Activated CD8-positive, alpha-beta memory T cell treated with anti-CD3 and anti-CD28 coated beads for 1 hour (primary cell): ENCODE measurements at places on chromosomes 6 and 20.

DNA sequence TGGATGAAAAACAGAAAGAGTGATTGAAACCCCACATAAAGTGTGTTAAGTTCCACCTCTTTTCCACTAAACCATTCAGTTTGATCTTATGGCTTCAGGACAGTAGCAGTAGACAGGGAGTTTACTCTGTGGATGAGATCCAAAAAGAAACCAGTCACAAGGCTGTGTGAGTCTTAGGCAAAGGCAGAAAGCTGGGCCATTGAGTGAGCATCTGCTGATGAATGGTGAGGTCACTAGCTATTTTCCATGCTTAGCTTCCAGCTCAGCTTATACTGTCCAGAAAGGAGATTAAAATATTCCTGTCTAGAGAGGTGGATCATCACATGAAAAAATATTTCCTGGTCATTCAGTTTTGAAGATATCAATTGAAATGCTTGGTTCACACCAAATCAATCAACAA, 1643.9 kb downstream of the HACE1 start:
- no peak for DNase-seq

- DNase-seq: no peak
These were observed 10.3 kb upstream of the BLCAP start for GRCh38 chr20:37538003-37538402.

DNA sequence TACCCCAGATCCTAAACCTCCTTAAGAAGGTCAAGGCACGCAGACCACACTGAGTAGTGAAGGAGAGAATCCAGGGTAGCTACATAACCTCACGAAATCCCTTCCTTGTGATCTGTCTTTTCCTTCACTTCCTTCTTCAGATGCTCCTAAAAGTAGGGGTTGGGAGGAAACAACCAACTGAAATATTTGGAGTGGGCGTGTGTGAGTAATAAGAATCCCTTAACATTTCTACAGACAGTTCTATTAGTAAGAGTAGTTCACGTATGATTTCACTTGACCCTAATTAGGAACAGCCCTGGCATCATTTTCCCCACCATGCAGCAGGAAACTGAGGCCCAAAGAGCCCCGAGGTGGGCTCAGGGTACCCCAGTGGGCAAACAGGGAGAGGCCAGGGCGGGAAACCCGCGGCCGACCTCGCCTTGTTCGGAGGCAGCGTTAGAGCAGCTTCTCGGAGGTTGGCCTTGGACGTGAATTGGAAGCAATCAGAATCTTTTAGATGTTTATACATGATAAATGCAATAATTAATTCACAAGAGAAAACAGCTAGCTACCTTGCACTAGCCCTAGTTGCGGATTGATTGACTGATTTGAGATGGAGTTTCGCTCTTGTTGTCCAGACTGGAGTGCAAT, 859 bp upstream of the RAE1 start:
- no peak for DNase-seq

DNA sequence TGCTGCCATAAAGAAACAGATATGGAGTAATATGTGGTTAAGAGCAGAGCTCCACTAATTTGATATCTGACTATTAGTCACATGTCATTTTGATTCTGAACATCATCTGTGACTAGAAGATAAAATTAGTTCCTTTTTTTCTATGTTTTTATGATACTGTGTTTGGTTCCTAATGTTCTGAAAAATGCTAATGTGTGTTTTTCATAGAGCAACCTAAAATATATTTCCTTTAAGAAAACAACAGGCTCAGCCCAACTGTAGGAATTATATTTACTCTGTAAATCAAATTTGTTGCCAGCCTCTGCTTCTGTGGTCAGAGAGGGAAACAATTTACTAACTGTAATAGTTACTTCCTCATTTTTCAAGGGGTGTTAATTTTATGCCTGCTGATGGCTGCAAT, 33.3 kb upstream of the TXLNB start:
- DNase-seq: no peak

GRCh38 chr6:132298344-132298949, 102.8 kb downstream of the MOXD1 start:
- no peak for DNase-seq

DNA sequence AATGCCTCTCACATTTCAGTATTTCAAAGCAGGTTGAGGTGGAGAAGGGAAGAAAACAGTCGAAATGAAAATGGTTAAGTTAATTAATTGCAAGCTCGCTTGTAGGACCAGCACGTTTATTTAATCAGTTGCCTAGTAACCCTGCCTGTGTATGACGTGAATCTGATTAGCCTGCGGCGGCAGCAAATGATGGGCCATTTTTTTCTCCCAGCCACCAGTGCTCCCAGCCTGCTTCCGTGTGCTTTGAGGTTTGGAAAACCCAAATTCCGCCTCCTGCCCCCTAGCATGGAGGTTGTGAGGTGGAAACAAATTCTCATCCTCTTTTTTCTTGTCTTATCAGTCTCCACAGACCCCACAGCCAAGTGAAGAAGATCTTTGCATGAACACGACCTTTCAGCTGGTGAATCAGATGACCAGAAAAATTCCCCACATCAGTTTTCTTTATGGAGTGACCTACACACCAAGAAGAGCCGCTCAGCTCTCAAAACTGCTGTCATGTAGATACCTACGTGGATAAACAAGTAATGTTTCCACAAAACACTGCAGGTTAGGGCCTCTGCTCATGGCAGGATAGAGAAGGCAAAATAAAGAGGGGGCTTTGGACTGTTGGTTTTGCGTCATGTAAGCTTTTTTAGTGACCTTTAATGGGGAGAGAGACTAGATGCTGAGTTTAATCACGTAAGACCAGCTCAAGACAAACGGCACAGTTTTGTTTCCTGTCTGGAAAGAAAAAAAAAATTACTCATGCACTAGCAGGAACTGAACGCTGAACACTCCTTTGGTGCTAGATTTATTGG, 572.9 kb upstream of the NOX3 start:
- DNase-seq: no peak

- no peak for DNase-seq
These were observed 932.7 kb downstream of the TFAP2A start for GRCh38 chr6:9482030-9482738.

DNA sequence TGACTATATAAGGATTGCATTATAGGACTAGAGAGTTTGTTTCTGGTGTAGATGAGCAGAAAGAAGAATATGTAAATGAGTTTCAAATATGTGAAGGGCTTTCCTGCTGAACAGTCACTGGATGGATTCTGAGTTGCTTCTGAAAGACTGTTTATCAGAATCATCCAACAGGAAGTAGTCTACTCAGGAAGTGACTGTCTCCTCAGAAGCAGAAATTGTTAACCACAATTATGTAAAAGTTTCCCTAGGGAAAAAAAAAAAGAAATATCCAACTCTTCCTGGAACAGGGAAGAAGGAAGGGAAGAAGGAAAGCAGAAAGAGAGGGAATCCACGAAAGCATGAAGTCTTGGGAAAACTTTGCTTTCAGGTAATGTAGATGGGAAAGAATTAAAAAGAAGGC, 138.9 kb downstream of the TENT5A start:
- no peak for DNase-seq

DNA sequence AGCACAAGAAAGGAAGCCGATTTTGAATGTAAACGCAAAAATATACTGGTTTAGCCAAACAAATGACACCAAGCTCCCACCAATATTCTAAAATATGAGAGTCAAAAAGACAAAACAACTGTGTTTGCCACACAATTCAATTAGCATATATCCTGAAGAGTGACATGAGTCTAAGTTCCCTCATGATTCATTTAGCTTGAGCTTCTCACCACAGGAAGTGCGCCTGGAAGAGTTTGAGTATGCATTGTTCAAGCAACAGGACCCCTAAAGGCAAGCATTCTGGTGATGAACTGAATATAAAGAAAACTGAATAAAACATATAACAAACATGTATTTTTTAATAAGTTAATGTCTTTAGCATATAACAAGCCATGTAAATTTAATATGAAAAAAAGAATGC, 115.2 kb upstream of the RUNX2 start:
- no peak for DNase-seq

DNA sequence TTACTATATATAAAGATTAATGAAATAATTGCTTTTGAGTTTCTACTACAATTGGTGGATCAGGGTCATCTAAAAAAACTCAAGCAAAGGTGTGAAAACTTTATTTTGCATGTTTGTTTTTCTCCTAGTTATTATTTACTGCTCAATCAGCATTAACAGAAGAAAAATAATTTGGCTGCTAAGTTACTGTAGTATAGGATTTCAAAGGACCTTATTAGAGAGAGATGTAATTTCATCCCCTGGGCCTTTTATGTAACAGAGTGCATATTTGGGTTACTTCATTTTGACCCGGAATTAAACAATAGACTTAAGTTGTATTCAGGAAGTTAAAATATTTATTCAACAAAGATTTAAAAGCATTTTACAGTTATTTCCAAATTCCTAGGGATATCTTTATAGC, 49.8 kb downstream of the EYA4 start:
- DNase-seq: no peak

- DNase-seq: no peak
These were observed 214.5 kb downstream of the TAF4 start for GRCh38 chr20:61850926-61851900.

GRCh38 chr20:10710991-10711775, 37.4 kb upstream of the JAG1 start:
- no peak for DNase-seq

DNA sequence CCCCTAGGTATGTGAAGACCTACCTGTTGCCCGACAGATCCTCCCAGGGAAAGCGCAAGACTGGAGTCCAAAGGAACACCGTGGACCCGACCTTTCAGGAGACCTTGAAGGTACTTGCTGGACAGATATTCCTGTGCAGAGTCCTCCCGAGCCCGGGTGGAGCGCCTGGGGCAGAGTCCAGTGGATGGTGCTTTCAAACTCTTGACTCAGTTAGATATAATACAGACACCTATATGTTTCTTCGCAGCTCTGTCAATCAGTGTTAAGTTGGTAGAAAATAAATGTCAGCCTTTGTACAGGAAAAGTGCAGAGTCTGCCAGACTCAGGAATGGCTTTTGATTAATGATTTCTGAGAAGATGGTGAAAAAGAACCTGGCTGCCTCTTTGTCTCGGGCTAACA, 67.2 kb downstream of the EZR start:
- no peak for DNase-seq

GRCh38 chr6:46510651-46511050, 19.4 kb upstream of the RCAN2 start:
- no peak for DNase-seq

DNA sequence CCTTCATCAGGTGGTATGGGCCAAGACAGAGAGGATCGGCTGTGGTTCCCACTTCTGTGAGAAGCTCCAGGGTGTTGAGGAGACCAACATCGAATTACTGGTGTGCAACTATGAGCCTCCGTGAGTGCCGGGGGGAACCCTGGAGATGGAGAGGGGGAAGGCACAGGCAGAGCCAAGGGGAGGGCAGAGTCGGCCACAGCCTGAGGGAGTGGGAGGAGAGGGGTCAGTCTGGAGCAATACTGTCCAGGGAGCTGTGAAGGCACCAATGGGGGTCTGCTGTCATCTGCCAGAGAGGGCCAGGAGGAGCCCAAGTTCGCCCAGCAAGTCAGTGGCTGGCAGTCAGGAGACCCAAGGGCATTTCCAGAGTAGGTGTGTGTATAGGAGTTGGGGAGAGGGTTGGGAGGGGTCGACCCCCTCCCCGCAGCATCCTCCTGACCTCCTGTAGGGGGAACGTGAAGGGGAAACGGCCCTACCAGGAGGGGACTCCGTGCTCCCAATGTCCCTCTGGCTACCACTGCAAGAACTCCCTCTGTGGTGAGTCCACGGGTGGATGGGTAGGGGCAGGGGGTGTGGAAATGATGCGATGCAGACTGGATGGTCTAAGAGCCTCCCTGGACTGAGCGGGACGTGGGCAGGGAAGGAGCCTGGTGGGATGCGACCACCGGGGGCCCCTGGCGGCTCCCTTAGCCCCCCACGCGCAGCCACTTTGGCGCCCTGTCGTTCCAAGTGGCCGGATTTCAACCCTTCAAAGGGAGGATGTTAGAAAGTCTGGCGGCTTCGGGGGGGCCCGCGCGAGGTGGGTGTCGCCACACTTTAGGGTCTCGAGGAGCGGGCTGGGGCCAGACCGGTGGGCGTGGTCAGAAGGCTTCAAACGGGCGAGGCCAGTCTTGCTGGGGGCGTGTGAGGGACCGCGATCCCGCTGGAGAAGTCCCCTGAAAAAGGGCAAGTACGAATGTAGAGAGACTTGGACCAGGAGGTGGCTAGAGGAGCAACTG, 7.2 kb downstream of the PI16 start:
- DNase-seq: no peak

DNA sequence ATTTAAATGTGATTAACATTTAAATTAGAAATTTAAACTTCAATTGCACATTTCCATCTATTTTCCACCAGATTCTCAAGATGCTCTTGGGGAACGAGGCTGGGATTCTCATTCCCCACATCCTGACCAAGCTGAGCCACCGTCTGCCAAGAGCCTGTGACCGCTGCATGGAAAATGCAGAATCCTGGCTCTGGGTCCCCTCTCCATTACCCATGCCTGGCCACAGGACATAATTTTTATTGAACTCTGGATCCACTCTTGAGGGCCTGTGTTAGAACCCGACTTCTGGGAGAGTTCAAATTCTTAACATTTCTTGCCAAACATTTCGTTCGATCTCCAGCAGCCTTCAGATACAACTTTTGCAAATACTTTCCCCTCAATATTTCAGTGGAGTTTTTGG, 201.6 kb upstream of the SNX9 start:
- no peak for DNase-seq

GRCh38 chr6:46105568-46105967, 24.2 kb upstream of the ENPP4 start:
- DNase-seq: no peak

DNA sequence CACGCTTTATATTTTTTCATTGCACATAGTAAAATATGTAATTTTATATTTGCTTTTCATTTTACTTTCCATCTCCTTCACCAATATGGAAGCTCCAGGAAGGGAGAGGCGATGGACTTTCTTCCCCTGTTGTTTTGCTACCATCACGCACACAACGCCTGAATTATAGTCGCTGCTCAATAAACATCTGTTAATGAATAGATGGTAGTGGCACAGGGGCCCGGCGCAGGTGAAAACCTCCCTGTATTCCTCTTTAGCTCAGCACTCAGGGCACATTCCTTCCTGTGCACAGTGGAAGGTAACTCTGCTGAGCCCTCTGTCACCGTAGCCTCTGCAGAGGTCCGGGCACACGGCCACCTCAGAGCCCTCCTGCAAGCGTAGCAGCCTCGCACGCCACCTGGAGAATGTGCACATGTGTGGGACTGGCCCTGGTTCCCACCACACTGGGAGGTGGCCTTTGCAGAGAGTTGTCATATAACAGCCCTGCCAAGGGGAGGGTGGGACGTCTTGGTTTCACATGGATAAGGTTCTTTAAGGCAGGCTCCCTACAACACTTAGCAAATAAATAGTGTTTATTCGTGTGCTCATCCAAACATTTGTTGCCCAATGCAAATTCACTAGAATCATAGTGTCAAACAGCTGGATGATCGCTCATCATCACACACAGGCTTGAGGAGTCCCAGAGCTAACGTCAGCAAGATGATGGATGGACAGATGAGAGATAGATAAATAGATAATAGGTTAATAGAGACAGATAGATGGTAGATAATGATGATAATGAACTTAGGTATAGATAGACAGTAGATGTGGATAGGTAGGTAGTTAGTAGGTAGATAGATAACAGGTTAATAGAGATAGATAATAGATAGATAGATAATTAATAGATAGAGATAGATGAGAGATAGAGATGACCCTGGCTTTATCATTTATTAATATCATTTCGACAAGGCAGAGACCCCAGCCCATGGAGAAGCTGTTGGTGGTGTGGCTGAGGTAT, 32.3 kb upstream of the AFDN start:
- DNase-seq: no peak

- no peak for DNase-seq
These were observed 380.7 kb upstream of the CITED2 start for GRCh38 chr6:139754898-139755775.
